LNCaP clone FGC (cell line): ENCODE measurements at places on chromosomes 6 and 20.

GRCh38 chr6:39189915-39190544 is 39.2 kb downstream of the KCNK5 start:
- DNase-seq, result no peak

- DNase-seq, result peak; percentile 18
These were observed 86.0 kb downstream of the ALDH8A1 start for GRCh38 chr6:134863763-134864510.

- no peak for DNase-seq
These were observed 293.4 kb downstream of the TBC1D32 start for GRCh38 chr6:121040831-121041230.

GRCh38 chr20:1209447-1210387 is 6.5 kb downstream of the C20orf202 start:
- no peak for DNase-seq

- no peak for DNase-seq
These were observed 17.2 kb upstream of the DST start for GRCh38 chr6:56659721-56660380.

DNA sequence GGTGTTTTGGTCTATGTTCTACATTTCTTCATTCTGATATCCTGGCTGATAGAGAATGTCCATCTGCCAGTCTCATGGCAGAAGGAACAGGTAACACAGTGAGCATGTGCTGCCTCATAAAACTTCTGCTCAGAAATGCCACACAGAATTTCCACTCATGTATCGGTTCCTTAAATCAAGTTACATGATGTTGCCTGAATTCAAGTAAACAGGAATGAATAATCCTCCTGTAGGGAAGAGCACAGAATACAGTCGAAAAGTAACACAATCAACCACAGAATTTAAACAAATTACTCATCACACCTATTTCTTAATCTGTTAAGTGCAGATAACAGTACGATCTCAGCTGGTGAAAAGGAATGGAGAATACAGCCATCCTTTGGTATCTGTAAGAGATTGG is 74.7 kb downstream of the FAM217A start:
- DNase-seq, result no peak

DNA sequence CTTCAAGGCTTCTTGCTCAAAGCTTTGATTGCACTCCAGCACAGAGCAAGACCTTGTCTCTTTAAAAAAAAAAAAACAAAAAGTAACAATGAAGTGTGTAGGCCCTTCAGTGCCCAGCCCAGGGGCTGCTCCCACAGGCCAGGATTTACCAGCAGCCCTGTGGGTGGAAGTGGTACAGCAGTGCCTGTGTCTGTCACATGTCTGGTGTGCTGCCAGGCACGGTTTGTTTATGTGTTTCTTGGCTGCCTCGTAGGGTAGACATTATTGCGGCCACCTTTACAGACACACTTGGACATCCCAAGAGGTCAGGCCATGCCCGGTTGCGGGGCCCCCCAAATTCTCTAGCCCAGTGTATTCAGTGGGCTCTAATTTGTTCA is 12.7 kb downstream of the DYNLRB1 start:
- DNase-seq, result peak; percentile 78

DNA sequence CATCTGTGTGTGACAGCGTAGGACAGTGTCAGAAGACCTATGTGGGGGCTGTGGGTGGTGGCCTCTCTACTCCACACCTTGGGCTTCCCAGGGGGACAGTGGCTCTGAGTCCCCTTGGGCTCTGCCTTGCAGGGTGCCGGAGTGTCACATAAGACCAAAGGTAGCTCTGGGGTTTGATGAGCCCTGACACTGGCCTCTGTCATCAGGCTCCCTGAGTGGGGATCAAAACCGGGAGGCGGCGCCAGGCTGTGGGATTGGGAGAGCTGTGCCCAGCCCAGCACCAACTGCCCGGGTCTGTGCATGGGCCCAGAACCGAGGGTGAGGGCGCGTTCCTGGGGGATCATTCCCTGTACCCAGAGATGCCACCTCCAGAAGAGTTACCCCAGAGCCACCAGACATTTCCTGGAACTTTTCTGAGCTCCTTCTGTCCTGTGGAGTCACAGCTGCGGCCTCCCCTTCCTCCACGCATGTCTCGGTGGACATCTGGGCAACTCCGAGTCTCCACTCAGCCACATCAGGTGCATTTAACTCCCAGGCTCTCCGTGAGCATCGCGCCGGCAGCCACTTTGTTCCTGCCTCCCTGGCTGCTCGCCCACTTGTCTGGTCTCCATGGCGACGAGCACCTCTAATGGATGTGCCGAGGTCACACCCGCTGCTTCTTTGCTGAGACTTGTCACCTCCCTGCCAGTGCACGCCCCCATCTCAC is 94.7 kb downstream of the TMEM242 start:
- no peak for DNase-seq

DNA sequence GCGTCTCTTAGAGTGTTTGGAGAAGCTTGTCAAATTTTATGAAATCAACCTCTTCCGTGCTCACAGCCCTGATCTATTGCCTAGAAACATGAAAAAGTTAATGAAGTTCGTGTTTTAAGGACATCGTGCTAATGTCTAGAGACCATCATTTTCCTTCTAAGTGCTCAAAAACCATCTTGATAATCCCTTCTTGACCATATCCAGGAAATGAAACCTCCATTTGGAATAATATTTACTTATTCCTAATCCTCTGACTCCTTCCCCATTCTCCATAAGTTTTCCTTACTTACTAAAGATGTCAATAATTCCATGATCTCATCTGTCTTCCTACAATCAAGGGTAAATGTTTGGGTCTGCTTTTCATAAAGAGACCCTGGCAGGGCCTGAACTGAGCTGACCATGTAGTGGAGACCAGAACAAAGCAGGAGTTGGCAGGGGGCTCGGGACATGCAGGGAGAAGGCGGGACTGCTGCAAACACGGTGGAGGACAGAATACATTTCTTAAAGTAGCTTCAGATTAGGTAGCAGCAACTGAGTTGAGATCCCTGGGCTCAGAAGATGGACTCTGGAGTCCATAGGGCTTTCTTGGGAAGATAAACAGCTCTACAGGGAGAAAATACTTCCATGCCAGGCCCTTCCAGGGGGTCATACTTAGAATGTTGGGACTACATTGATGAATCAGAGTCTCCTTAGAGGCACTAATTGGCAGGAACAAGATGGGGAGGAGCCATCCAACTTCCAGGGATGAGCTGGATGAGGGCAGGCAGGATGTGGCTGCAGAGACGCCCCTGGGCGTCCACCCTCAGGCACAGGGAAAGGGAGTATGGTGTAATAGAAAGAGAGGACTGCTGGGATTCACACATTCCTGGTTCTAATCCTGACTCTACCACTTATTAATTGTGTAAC is 100.7 kb downstream of the RIN2 start:
- DNase-seq, result no peak

DNA sequence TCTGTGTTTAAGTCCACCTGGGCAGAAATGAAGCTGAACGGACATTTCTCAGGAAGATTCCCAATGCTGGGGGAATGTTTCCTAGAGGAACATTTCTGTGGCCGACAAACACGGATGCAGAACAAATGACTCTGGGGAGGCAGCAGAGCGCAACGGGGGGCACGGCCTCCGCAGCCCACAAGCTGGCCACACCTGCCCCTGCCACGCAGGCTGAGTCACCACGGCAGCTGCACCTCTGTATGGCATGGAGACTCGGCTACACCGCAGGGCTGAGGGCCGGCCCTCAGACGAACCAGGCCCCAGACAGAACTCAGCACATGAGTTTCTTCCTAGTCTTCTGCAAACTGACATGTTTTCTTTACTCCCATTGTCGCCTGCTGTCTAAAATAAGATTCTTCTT is 10.0 kb upstream of the PRR18 start:
- DNase-seq, result no peak

DNA sequence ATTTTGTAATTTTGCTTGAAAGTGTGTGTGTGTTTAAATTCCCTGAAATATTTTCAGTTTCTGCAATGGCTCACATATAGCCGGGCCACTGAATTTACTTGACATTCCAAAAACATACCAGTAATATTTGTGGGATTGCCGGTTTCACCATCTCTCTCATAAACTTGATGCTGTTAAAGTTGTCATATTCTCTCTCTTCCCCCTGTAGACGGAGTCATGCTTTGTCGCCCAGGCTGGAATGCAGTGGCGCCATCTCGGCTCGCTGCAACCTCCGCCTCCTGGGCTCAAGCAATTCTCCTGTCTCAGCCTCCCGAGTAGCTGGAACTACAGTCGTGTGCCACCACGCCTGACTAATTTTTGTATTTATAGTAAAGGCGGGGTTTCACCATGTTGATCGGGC is 122.1 kb downstream of the TIAM2 start:
- DNase-seq, result no peak

DNA sequence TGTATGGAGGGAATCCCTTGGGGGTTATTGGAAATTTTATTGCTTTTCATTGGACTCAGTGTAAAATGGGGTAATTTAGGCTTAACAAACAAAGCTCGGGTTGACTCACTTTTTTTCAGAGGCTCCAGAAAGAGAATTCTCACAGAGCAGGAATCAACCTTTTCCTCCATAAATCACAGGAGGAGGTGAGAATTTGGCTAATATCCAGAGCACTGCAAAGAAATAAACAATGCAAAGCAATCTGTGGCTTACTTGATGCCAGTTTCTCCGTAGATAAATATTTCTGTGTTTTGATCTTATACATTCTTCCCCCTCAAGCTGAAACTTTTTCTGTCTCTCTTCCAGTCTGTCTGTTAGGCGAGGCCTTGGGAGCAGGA is 176.6 kb downstream of the TSHZ2 start:
- DNase-seq, result no peak
